ENCODE measurements at places on chromosomes 2 and 18.

GRCh38 chr18:49884959-49885358 lies 71.6 kb upstream of the ACAA2 start:
- no peak for DNase-seq

DNA sequence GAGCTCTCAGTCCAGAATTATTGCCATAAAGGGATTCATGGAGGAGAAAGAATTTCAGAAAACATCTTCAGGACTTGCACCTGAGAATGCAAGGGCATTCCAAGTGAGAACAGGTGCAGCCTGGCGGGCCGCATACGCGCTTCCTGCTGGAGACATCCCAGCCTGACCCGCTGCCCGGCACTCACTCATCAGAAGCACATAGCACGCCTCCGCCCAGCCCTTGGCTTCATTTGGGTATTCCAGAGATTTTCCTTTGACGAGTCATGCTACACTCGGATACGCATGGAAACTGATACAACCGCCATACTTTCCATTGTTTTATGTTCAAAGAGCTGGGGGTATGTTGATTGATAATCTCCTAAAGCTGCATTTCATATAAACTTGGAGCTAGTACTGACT lies 228.0 kb upstream of the ID2 start:
- peak; percentile 45 for DNase-seq

DNA sequence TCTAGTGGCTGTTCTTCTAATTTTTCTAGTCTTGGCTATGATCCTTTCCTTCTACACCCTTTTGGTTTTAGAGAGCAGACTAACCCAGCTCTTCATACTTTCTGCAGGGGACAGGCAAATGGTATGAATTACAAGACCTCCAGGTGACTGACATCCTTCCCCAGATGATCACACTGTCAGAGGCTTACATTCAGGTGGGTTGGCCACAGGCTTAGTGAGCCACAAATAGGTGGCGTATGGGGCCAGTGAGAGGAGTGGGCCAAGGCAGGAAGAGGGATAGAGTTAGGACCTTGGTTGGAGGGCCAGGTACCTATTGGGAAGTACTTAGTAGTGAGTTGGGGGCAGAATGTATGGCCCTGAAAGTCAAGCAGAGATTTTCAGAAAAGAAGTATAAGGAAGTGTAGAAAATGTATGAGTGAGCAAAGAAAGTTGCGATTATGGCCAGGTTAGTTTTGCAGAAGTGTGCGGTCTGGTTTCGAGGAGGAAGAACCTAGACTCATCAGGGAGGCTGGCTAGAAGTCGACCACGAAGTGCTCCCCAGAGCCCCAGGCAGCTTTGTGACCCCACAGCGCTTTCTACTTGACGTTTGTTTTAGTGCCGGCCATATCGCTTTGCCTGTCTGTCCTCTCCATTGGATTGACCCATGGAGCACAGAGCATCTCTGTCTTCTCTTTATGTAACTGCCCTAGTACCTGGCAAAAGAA lies 20.0 kb downstream of the SFTPB start:
- DNase-seq = no peak

DNA sequence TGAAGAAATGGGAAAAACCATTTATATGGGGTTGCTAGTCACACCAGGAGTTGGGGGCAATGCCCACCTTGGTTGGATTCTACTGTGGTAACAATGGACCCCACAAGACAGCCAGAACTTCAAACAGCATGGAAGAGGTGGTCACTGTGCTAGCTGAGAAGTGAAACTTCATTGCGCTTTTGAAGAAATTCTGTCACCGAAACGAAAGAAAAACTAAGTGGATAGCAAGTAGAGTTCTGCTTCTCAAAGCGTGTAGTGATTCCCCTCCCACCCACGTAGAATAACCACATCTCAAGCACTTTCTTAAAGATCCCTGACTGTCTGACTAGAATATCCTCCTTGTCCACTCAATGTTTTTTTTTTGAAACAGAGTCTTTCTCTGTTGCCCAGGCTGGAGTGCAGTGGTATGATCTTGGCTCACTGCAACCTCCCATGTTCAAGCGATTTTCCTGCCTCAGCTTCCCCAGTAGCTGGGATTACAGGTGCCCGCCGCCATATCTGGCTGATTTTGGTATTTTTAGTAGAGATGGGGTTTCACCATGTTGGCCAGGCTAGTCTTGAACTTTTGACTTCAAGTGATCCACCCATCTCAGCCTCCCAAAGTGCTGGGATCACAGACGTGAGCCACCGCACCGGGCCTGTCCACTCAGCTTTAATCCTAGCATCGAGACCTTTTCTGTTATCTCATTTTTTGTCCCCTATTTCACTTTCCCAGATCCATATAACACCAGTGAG lies 30.1 kb upstream of the CCL20 start:
- no peak for DNase-seq

- no peak for DNase-seq
These were observed 584.0 kb downstream of the LRRTM4 start for GRCh38 chr2:76938153-76938552.

- DNase-seq = peak; percentile 64
These were observed 26.5 kb downstream of the MDH1 start for GRCh38 chr2:63614983-63615945.

GRCh38 chr2:159738509-159739390 lies 26.4 kb downstream of the MARCHF7 start:
- no peak for DNase-seq

DNA sequence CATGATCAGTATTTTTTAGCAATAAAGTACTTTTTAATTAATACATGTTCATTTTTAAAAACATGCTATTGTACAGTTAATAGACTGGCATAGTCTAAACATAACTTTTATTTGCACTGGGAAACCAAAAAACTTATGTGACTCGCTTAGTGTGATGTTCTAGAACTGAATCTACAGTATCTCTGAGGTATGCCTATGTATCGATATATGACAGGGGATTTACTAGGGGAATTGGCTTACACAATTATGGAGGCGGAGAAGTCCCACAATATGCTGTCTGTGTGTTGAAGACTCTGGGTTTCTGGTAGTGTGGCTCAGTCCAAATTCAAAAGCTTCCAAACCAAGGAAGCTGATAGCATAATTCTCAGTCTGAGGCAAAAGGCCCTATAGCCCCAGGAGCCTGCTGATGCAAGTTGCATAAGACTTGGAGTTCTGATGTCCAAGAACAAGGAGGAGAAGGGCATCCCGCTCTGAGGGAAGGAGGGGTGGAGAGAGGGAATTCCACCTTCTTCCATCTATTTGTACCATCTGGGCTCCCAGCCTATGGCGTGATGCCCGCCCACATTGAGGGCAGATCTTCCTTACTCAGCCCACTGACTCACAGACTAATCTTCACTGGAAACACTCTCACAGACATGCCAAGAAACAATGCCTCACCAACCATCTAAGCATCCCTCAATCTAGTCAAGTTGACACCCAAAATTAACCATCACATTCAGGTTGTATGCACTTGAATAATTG lies 27.5 kb downstream of the ZNF638 start:
- DNase-seq = peak; percentile 42

DNA sequence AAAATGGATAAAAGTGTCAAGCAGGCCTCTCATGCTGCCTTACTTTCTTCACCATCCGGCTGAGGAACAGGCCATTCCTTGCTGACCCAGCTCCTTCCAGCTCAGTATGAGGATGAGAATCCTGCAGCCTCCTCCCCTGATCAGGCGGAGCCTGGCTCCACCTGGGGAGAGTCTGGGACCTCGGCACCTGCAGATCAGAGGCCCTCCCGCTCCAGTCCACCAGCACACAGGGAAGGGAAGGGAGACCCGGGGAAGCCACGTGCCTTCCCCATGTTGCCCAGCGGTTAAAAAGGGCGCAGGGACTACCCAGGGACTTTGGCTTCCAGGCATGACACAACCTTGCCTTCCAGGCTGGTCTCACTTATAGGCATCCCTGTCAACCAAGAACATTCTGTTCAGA lies 172.0 kb downstream of the NDUFA10 start:
- DNase-seq = no peak

- DNase-seq = no peak
These were observed 173.7 kb downstream of the FBXO15 start for GRCh38 chr18:73973972-73974371.

DNA sequence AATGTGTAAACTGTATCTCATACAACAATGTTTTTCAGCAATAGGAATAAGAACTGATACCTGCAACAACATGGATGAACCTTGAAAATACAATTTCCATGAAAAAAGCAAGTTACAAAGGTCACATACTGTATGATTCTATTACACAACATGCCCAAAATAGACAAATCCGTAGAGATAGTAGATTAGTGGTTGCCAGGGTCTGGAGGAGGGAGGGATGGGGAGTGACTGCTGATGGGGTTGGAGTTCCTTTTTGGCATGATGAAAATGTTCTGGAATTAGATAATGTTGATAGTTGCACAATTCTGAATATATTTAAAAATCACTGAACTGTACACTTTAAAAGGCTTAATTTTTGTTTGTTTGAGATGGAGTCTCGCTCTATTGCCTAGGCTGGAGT lies 33.8 kb downstream of the UBXN4 start:
- no peak for DNase-seq

- DNase-seq = no peak
These were observed 343.1 kb upstream of the MEX3C start for GRCh38 chr18:51540562-51540961.

- no peak for DNase-seq
These were observed 176.6 kb downstream of the KLHL29 start for GRCh38 chr2:23561544-23561943.

DNA sequence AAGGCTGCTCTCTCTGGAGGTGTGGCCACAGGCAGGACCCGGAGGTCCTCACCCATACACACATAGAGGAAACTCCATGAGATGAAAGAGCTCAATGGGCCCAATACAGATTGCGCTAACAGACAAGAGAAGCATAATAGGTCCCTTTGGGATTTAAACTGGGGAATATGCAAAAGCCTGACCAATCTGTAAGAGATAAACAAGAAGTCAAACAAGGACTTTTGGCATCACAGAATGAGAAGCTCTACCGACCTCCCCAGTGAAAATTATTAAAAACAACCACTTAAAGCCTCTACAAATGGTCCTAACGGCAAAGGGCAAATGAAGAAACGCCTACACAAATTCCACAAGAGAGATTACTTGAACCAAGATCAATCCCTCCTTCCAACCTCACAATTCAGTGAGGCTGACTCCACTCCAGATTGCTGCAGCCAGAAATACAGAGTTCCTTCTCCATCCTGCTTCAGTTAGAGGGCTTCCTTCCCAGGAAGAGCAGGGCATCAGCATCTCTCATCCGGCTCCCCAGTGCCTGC lies 10.8 kb downstream of the IWS1 start:
- no peak for DNase-seq

GRCh38 chr2:168211664-168212163 lies 35.7 kb downstream of the STK39 start:
- DNase-seq = no peak

GRCh38 chr2:154724194-154724797 lies 25.8 kb downstream of the KCNJ3 start:
- DNase-seq = no peak

- no peak for DNase-seq
These were observed 20.6 kb upstream of the CHRNA1 start for GRCh38 chr2:174784909-174785308.

GRCh38 chr2:12819103-12819475 lies 102.4 kb downstream of the TRIB2 start:
- DNase-seq = peak; percentile 99

DNA sequence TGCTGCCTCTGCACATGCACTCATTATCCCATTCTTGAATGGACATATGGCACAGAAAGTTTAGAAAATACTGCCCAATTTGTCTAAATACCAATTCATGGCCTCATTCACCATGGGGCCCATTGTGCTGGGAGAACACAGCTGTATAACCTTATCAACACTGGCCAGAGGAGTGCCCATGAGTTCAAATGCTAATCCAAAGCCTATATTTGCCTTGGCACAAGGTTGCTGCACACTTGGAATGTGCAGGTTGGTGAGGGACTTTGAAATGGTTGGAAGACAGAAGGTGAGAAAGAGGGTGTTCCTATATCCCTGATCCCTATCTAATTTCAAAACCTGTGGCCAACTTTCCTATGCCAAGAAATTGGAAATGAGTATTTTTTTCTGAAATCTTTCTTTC lies 693.9 kb upstream of the ID2 start:
- DNase-seq = no peak

DNA sequence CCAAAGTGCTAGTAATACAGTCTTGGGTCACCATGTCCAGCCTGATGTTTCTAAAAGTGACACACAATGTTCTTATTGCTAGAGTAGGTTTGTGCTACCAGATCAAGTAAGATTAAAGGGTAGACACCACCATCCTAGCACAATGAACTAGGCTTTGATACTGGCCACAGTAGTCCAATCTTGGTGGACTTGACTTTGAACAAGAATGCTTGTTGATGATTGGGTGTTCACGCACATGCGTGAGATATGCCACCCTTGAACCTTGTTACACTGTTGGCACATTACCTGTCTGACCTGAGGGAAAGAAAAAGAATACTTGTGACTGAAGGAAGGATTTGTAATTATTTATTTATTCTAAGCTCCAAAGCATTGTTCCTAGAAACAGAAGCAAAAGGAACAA lies 72.1 kb upstream of the EMILIN2 start:
- no peak for DNase-seq

GRCh38 chr2:233350708-233351107 lies 3.6 kb upstream of the DGKD start:
- peak; percentile 92 for DNase-seq

DNA sequence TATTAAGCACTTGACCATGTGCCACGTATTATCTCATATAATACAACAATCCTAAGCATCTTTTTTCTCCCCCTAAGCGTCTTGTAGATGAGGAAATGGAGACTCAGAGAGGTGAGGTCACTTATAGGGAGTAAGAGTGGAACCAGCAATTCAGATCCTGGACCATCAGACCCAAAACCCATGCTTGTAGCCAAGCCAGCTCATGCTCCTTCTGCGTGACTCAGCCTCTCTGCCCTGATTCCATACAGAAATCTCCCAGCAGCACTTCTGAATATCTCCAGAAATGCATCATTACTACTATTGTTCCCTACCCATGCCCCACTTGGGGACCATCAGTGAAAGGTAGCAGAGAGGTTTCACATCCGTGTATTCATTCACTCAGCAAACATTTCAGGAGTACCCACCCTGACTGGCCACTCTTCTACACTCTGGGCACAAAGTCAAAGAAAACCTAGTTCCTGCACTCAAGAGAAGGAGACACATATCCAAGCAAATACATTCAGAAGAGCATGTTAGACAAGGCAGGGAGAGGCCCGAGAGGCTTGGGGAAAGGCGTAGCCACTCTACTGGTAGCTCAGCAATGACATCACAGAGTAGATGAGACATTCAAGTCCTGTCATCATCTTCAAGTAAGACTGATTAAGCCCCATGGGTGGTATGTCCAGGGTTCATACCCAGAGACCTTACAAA lies 141.9 kb downstream of the MTCL1 start:
- peak; percentile 67 for DNase-seq

DNA sequence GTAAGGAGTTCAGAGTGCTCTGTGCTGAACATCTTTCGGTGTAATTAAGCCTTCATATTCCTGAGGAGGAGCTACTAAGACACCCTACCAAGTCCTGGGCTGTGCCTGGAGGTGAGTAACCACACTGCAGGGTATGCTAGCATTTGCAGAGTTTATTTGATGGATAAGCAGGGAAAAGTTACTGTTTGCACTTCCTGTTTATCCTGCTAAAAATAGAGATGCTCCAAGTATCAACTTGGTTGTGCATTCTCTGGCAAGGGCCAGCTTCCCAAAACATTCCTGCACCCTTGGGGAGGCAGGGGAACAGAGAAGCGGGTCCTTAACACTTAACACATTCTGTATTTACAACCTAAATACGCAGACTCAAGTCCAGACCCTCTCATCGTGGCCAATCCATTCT lies 49.8 kb downstream of the PARD6G start:
- no peak for DNase-seq

GRCh38 chr2:159140070-159140769 lies 146.3 kb downstream of the WDSUB1 start:
- peak; percentile 92 for DNase-seq

- DNase-seq = peak; percentile 32
These were observed 61.7 kb upstream of the LCLAT1 start for GRCh38 chr2:30385327-30385726.

- peak; percentile 62 for DNase-seq
These were observed 5.8 kb upstream of the ARID5A start for GRCh38 chr2:96530474-96531357.
